ENCODE measurements at places on chromosomes 12 and 14. TPM values are rescaled to one million over a fixed set of nuclear protein-coding genes. Genes with fewer than 3 reads are reported as not detected.
A peak's percentile ranks its signal among the peaks of the same experiment; 100 is the strongest.

DNA sequence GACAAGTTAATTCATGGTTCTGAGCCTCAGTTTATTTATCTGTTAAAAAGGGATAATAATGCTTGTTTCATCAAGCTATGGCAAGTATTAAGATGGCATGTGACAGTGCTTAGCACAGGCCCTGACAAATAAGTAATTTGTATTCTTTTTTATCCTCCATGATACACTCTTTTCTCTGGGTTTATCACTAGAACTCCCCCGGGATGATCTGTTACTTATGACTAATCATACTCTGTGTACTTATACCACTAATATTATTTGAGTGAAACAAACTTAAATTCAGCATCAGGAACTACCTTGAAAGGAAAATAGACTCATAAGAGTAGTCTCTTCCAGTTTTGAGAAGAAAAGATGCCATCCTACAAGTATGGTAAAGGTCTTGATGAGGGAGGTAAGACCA is 283.8 kb downstream of the PAWR start:
- no peaks in the 10 kb centered on the region for H3K36me3 ChIP-seq
- no peak overlapping the region for H3K27ac ChIP-seq
- H3K4me3 ChIP-seq = no peak overlapping the region
- H3K4me1 ChIP-seq = no peaks in the 10 kb centered on the region
- no peak for DNase-seq
- H3K27me3 ChIP-seq = no peaks in the 10 kb centered on the region

DNA sequence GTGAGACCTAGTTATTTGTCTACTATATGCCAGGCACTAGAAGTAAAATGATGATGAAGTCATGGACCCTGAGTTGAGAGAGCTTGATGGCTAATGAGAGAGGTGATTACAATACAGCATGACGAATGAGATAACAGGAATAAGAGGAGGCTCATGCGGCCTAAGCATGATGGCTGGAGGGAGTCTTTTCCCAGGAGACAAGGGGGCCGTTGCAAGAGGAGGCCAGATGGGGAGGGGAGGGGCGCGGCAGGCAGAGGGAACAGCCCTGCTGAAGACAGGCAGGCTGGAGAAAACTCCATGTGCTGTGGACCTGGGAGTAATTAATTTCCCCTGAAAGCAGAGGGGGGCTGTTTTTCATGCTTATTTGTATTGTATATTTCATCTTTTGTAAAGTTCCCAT is 144.7 kb upstream of the RFLNA start:
- H3K4me3 ChIP-seq = no peak overlapping the region
- DNase-seq = no peak
- no peaks in the 10 kb centered on the region for H3K27me3 ChIP-seq
- H3K36me3 ChIP-seq = no peaks in the 10 kb centered on the region
- no peaks in the 10 kb centered on the region for H3K4me1 ChIP-seq
- H3K27ac ChIP-seq = no peak overlapping the region

The FAM161B gene
- 9.0 TPM for total RNA-seq

DNA sequence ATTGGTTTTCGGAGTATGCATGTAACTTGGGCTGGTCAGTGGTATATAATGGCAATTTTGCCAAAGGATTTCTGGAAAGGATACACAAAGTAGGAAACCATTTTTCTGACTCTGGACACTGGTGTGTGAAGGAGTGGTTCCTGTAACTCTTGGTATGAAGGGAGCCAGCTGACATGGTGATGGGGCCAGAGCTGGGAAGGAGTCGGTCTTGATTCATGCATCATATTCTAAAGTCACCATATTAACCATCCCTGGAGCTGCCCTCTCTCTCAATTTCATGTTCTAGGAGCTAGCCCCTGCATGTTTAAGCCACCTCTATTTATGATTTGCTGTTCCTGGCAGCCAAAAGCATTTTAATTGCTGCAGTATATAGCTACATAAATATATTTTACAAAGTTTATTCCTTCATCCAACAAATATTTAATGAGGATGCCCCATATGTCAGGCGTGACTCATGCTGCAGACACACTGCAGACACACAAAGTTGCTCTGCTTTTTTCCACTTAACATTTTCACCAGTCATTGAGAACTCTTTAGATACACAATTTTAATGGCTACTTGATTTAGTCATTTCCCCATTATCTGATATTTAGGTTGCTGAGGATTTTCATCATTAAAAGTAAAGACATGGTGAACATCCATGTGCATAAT is 78.7 kb upstream of the PSMC1 start:
- no peak overlapping the region for H3K27ac ChIP-seq
- DNase-seq = no peak
- H3K36me3 ChIP-seq = no peaks in the 10 kb centered on the region
- no peak overlapping the region for H3K4me3 ChIP-seq
- H3K4me1 ChIP-seq = no peaks in the 10 kb centered on the region
- no peaks in the 10 kb centered on the region for H3K27me3 ChIP-seq

The MARK3 gene
- total RNA-seq = 109 TPM

DNA sequence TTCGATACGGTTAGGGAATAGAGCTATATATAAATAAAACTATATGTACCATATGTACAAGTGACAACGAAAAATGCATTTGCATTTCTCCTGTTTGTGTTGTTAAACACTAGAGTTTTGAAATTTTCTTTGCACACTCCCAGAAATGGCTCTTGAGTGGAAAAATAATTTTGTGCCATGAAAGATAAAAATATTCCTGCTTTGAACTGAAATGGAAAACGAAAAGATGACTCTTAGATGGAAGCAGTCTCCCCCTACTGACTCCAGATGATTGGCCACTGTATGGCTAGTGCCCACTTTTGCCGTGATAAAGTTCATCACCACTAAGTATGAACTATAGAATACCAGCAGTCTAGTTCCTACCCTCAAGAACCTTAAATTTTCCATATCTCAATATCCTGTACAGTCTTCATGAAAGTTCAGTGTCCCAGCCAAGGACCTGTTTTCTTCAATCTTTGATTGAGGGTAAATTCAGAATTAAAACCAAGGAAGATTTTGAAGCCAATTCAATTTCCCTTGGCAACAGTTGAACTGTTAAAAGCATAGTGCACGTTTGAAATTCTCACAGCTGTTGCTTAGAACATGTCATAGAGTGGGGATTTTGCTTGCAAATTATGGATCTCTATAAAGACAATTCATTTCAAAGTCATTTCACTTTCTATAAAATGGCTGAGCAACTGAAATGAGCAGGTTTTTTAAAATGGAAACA is 1.6 kb upstream of the PPP2R5E start:
- DNase-seq = no peak
- no peak overlapping the region for H3K4me3 ChIP-seq
- H3K27me3 ChIP-seq = no peaks in the 10 kb centered on the region
- peaks cover 9% of the 10 kb centered on the region for H3K4me1 ChIP-seq
- H3K36me3 ChIP-seq = peaks cover 7% of the 10 kb centered on the region
- H3K27ac ChIP-seq = no peak overlapping the region

DNA sequence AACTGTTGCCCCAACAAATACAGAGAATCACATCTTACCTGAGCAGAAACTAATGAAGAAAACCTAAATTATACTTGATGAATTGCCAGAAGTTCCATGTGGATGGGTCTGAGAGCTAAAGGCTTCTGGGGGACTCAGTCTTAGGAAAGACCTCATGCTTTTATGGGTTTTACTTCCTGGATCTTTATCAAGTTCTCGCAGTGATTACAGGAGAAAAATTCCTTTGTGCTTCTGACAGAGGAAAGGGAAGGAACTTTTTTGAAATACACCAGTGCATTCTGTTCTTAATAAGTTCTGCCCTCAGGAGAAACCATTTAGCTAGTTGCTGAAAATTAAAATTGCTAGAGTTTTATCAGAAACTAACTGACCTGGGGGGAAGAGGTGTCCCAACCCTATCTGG is 203.9 kb upstream of the KITLG start:
- H3K27me3 ChIP-seq = no peaks in the 10 kb centered on the region
- no peaks in the 10 kb centered on the region for H3K36me3 ChIP-seq
- no peak for DNase-seq
- H3K27ac ChIP-seq = no peak overlapping the region
- H3K4me3 ChIP-seq = no peak overlapping the region
- H3K4me1 ChIP-seq = no peaks in the 10 kb centered on the region

The HSPB8 gene
- 16.1 TPM for total RNA-seq

The GDF3 gene
- not detected for total RNA-seq

- no peaks in the 10 kb centered on the region for H3K36me3 ChIP-seq
- DNase-seq = no peak
- H3K27me3 ChIP-seq = no peaks in the 10 kb centered on the region
- no peaks in the 10 kb centered on the region for H3K4me1 ChIP-seq
- no peak overlapping the region for H3K4me3 ChIP-seq
Measured at GRCh38 chr12:152440-152839, 61.5 kb downstream of the SLC6A12 start.

- DNase-seq = no peak
- no peaks in the 10 kb centered on the region for H3K4me1 ChIP-seq
- no peak overlapping the region for H3K27ac ChIP-seq
- no peaks in the 10 kb centered on the region for H3K36me3 ChIP-seq
- no peaks in the 10 kb centered on the region for H3K27me3 ChIP-seq
- H3K4me3 ChIP-seq = no peak overlapping the region
Measured at GRCh38 chr12:108969622-108970021, 51.2 kb downstream of the SVOP start.

The OR4E2 gene
- not detected for total RNA-seq

The HOXC12 gene
- total RNA-seq = 1.4 TPM

DNA sequence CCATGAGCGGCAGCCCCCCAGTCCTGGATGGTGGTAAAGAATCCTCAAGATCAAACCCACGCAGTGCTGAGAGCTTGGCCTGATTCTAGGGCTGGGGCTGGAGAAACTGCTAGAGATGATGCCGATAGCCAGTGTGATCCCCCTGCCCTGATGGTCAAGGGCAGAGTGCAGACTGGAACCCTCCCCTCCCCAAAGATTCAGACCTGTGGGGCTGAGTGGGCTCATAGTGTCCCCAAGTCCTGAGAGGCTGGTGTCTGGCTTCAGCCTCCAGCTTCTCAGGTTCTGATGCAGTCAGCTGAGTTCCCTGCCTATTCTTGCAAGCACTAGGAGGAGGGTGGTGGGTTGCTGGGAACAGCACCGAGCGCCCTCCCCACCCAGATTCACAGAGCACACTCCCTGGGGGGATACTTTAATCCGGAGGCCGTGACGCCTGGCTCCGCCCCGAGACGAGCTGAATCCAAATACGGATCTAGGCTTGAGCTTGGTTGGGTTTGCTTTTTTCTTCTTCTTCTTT is 11.9 kb downstream of the RHOF start:
- no peaks in the 10 kb centered on the region for H3K27me3 ChIP-seq
- DNase-seq = no peak
- no peaks in the 10 kb centered on the region for H3K4me1 ChIP-seq
- H3K4me3 ChIP-seq = no peak overlapping the region
- H3K36me3 ChIP-seq = peaks cover 47% of the 10 kb centered on the region

GRCh38 chr14:61609191-61609843 is 86.0 kb upstream of the HIF1A start:
- no peak overlapping the region for H3K4me3 ChIP-seq
- H3K27me3 ChIP-seq = no peaks in the 10 kb centered on the region
- peaks cover 4% of the 10 kb centered on the region for H3K4me1 ChIP-seq

GRCh38 chr12:113519464-113520307 is 48.0 kb upstream of the LHX5 start:
- H3K27ac ChIP-seq = no peak overlapping the region
- DNase-seq = no peak
- H3K27me3 ChIP-seq = peaks cover 66% of the 10 kb centered on the region
- no peaks in the 10 kb centered on the region for H3K36me3 ChIP-seq

DNA sequence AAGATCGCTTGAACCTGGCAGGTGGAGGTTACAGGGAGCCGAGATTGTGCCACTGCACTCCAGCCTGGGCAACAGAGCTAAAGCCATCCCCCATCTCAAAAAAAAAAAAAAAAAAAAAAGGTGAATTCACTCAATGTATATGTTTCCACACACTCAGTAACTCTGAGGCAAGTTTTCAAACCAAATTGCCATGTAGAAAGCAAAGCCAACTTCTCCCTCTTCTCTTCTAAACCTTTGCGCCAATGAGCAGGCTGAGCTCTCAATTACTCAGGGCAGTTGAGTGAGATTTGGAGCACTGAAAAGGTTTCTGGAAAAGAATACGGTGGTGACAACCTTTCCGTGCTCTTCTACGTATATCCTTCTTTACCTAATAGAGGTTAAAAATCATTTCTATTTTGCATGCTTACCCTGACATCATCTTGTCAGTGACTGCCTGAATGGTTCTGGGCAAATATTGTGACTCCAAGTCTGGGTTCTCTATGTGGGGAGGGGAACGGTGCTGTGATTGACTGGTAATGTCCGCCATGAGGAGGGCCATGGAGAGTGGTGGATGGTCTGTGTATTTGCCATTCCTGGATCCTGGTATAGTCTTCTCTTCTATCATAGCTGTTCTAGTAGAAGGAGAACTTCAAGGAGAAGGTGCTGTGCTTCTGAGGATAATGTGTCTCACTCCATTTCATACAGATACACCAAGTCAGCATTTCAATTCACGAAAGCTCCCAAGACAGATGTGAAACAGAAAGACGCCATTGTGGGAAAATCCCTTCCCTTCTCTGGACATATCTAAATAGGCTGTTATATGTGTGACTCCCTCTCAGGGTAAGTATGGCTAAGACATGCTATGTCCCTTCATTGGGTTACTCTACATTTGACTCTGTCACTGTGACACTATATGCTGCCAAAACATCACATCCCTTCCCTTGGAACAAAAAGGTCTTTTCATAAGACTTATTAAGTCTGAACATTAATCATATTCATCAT is 46.2 kb upstream of the MED13L start:
- H3K36me3 ChIP-seq = no peaks in the 10 kb centered on the region
- H3K27me3 ChIP-seq = no peaks in the 10 kb centered on the region

The CFL2 gene
- 70.0 TPM for total RNA-seq

DNA sequence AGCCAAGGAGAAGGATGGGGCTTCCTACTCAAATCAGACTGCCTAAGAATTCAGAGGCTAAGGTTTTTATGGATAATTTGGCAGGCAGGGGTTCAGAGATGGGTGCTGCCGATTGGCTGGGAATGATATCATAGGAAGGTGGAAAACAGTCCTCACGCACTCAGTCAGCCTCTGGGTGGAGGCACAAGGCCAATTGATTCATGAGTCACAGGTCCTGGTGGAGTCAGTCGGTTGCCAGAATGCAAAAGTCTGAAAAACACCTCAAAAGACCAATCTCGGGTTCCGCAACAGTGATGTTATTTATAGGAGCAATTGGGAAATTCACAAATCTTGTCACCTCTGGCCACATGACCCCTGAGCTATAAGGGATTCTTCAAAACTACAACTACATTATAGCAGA is 105.5 kb downstream of the GXYLT1 start:
- no peaks in the 10 kb centered on the region for H3K27me3 ChIP-seq
- peak; percentile 11 for DNase-seq
- H3K4me3 ChIP-seq = no peak overlapping the region
- no peak overlapping the region for H3K27ac ChIP-seq

DNA sequence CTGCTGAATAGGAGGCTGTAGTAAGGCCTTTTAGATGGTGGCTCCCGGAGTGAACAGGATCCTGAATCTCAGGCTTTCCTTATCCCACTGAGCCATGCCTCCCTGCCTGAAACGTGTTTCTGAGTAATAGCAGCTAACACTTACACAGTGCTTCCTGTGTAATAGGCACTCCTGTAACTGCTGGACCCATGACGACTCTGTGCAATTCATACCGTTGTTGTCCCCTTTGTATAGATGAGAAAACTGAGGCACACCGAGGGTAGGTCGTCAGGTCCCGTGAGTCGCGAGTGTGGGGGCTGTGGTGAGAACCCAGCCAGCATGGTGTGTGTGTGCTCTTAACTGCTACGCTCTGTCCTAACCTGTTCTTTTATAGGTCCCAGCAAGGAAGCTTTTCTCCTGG is 193.6 kb downstream of the CACNA1C start:
- no peaks in the 10 kb centered on the region for H3K36me3 ChIP-seq
- H3K4me1 ChIP-seq = no peaks in the 10 kb centered on the region

GRCh38 chr14:68711561-68712309 is 81.1 kb downstream of the ZFP36L1 start:
- no peak for DNase-seq
- H3K4me1 ChIP-seq = peaks cover 3% of the 10 kb centered on the region
- H3K27me3 ChIP-seq = no peaks in the 10 kb centered on the region

Data from tibial nerve (tissue), 4 donors.